ENCODE measurements at places on chromosomes 11 and 22. TPM values are rescaled to one million over a fixed set of nuclear protein-coding genes. Genes with fewer than 3 reads are reported as not detected.

Gene ISX
- total RNA-seq: not detected

Gene PRMT3
- 18.4 TPM for total RNA-seq

Gene UPK3A
- not detected for total RNA-seq

Gene TBX1
- total RNA-seq: 1.5 TPM

Gene HDHD5
- 27.0 TPM for total RNA-seq

Gene TECTA
- not detected for total RNA-seq

Gene INTS4
- total RNA-seq: 35.5 TPM

Gene MFRP
- total RNA-seq: not detected

Gene DBX1
- total RNA-seq: not detected

Gene FAM180B
- not detected for total RNA-seq

Gene PHLDA2
- 5.2 TPM for total RNA-seq

Gene HORMAD2
- total RNA-seq: not detected

Gene KRTAP5-9
- total RNA-seq: not detected

Gene CDC45
- 11.7 TPM for total RNA-seq

Gene HTR3B
- not detected for total RNA-seq

Gene RIMBP3C
- total RNA-seq: not detected

Gene CLTCL1
- total RNA-seq: 16.8 TPM

Gene SH3BP1
- total RNA-seq: 7.4 TPM

Gene TEX54
- total RNA-seq: not detected

Gene PRG3
- total RNA-seq: not detected

Gene HOATZ
- total RNA-seq: 2.6 TPM

Gene MMP12
- total RNA-seq: not detected

Gene PIH1D2
- total RNA-seq: 5.5 TPM

Gene APOBEC3B
- total RNA-seq: 1.5 TPM

Gene ENTHD1
- not detected for total RNA-seq

Gene NCF4
- total RNA-seq: 21.2 TPM

Gene GLB1L3
- total RNA-seq: 7.2 TPM

Gene TEX12
- total RNA-seq: not detected

Gene SLC17A6
- total RNA-seq: not detected

Gene SLC22A12
- not detected for total RNA-seq

Gene CYP2D6
- not detected for total RNA-seq

Gene OR51V1
- not detected for total RNA-seq

Gene RHOG
- total RNA-seq: 37.1 TPM

Gene MS4A3
- not detected for total RNA-seq

Gene NXPE1
- total RNA-seq: not detected

Gene SMTNL1
- total RNA-seq: not detected

Gene SNX19
- 226 TPM for total RNA-seq

Gene AGBL2
- 45.6 TPM for total RNA-seq

Gene OR56A5
- not detected for total RNA-seq

Gene ZBTB16
- total RNA-seq: 107 TPM

Gene SLC29A2
- total RNA-seq: 1.5 TPM

Gene NNMT
- 362 TPM for total RNA-seq

Gene SCGB1D1
- not detected for total RNA-seq

Gene CD3E
- not detected for total RNA-seq

Gene SERGEF
- 64.4 TPM for total RNA-seq

Gene OR51G1
- not detected for total RNA-seq

Gene SHANK3
- 101 TPM for total RNA-seq

Gene TTC36
- not detected for total RNA-seq

Gene OR8D4
- 0.07 TPM for total RNA-seq

Gene TMPRSS5
- total RNA-seq: not detected

Data from uterus (tissue), 4 donors.